Stimulated activated CD8-positive, alpha-beta memory T cell treated with anti-CD3 and anti-CD28 coated beads, Interleukin-7, amount 100 ng/mL, for 1 hour (primary cell): ENCODE measurements at places on chromosomes 1 and 21.

DNA sequence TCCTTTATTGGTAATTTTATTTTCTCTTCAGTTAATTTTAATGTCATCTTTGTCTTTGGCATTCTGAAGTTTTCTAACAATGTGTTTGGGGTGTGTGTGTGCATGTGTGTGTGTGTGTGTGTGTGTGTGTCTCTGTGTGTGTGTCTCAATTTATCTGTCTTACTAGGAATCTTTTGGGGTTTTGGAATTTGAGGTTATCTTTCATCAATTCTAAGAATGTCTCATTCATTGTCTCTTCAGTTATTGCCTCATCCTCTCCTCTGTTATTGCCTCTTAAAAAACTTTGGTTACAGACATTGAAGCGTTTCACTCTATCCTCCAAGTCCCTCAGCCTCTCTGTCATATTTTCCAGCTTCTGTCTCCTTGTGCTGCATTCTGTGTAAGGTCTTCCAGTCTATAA is 18.1 kb upstream of the SAMD13 start:
- DNase-seq = no peak

DNA sequence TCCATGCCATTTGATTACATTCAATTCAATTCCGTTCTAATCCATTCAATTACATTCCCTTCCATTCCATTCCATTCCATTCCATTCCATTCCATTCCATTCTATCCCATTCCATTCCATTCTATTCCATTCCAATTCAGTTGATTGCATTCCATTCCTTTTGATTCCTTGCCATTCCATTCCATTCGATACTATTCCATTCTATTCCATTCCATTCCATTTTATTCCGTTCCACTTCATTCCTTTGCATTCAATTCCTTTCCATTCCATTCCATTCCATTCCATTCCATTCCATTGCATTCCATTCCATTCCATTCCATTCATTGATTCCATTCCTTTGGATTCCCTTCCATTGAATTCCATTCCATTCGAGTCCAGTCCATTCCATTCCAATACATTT is 2574.0 kb upstream of the TPTE start:
- DNase-seq = no peak

- DNase-seq = no peak
Measured at GRCh38 chr1:54777431-54777830, 13.1 kb upstream of the PARS2 start.

DNA sequence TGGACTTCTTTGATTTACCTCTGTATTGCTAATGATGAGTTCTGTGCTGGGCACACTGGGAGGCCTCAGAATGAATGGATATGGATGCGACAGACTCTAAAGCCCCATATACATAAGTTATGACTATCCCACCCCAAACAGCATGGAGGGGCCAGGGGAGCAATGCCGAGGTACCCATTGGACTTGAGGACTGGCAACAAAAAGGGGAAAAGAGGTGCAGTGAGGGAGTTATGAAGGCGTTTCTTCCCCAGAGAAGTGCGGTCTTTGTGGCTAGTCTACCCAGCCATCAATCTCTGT is 15.2 kb upstream of the CDCA8 start:
- DNase-seq = no peak

- DNase-seq = no peak
Measured at GRCh38 chr21:16406355-16406754, 676.6 kb downstream of the USP25 start.

DNA sequence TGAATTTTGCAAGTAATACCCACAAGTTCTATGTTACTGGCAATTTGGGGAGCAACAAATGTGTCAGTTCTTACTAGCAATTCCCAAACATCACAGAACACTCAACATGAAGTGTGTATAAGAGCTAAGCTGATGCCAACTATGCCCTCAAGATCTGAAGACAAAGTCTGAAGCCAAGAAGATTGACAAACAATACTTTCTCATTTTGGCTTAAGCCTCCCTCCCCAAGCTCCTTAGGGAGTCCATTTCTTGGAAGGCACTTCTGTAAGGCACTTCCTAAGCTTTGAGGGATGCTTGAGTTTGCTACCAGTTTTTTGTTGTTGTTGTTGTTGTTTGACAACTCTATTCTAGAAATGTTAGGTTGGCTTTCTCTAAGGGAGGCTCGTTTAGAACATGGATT is 154.4 kb upstream of the ZNF644 start:
- DNase-seq = no peak

GRCh38 chr1:17687145-17687544 is 68.0 kb upstream of the ACTL8 start:
- DNase-seq = no peak

DNA sequence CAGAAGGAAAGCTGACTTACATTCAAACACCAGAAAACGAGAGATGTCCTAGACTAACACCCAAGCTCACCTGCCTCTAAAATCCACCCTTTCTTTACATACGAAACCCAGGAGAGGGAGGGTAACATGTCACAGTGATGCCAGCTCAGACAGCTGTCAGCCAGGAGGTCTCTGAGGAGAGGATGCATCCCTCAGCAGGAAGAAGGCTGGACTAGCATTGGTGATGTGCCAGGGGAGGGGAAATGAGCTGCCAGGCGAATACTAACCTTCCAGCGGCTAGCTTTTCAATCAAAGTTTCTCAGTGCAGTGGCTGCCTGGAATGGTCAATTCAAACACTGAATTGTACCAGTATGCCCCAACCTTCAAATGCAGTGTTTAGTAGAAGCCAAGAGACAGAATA is 3.6 kb upstream of the UBE2G2 start:
- no peak for DNase-seq
